Tibial artery (tissue), 4 donors: ENCODE measurements at places on chromosomes 16 and 17.

- no peak overlapping the region for H3K4me3 ChIP-seq
- DNase-seq: no peak
- no peaks in the 10 kb centered on the region for H3K4me1 ChIP-seq
- peaks cover 31% of the 10 kb centered on the region for H3K36me3 ChIP-seq
These were observed 116.5 kb downstream of the BANP start for GRCh38 chr16:88067530-88068411.

- H3K4me3 ChIP-seq: no peak overlapping the region
- no peaks in the 10 kb centered on the region for H3K27me3 ChIP-seq
- no peak overlapping the region for H3K27ac ChIP-seq
- DNase-seq: no peak
These were observed 263.5 kb downstream of the SNX29 start for GRCh38 chr16:12240036-12240435.

DNA sequence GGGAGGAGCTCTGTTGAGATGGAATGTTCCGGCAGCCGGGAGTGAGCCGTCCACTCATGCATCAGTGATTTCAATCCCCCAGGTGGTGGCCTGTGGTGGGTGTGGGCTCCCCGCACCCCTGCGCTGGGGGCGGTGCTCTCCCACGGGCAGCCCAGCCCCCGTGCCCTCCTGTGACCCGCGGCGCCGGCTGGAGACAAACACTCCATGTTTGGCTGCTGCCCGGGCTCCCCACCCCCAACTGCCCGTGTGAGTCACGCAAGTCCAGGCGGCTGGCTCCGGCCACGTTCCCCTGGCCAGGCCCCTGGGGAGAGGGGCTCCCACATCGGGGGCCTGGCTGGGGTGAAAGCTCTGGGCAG, 29.4 kb downstream of the CACNA1H start:
- peak; percentile 98 for DNase-seq
- no peaks in the 10 kb centered on the region for H3K27me3 ChIP-seq
- H3K36me3 ChIP-seq: no peaks in the 10 kb centered on the region
- peaks cover 72% of the 10 kb centered on the region for H3K4me1 ChIP-seq
- H3K4me3 ChIP-seq: peak overlapping the region; percentile 36
- H3K27ac ChIP-seq: peak overlapping the region; percentile 83

- DNase-seq: no peak
- H3K4me3 ChIP-seq: no peak overlapping the region
- no peaks in the 10 kb centered on the region for H3K27me3 ChIP-seq
- H3K4me1 ChIP-seq: peaks cover 8% of the 10 kb centered on the region
- no peak overlapping the region for H3K27ac ChIP-seq
These were observed 138.1 kb downstream of the TRIM37 start for GRCh38 chr17:58968426-58969061.

GRCh38 chr17:21500064-21500463, 123.9 kb downstream of the KCNJ12 start:
- no peak for DNase-seq
- no peak overlapping the region for H3K4me3 ChIP-seq
- peaks cover 15% of the 10 kb centered on the region for H3K27me3 ChIP-seq

DNA sequence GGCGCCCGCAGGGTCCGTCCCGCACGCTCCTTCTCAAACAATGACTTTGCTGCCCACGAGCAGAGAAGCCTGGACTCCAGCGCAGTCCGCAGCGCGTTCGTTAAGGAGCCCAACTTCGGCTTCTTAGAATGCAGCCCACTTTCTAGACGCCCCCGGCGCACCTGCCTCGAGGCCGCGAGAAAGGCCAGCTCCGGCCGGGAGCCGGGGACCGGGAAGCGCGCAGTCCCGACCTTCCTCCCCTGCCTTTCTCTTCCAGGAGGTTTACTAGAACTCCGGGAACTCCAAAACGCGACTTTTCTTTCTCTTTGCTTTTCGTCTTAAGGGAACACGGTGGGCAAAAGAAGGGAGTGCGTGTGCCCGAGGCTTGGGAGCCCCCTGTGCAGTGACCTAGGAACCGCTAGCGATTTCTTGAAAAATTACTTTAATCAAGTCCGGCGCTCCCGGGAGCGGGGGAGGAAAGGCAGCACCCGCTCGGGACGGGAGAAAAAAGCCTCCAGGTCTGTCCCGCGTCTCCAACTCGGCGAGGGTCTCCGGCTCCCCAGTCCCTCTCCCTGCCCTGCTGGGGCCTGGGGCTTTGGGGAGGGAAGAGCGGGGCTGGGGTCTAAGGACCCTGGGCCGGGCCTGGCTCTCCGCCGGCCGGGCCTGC, 2.6 kb downstream of the HNF1B start:
- no peak overlapping the region for H3K27ac ChIP-seq
- peaks cover 96% of the 10 kb centered on the region for H3K27me3 ChIP-seq
- H3K4me1 ChIP-seq: peaks cover 41% of the 10 kb centered on the region
- peak overlapping the region; percentile 42 for H3K4me3 ChIP-seq

DNA sequence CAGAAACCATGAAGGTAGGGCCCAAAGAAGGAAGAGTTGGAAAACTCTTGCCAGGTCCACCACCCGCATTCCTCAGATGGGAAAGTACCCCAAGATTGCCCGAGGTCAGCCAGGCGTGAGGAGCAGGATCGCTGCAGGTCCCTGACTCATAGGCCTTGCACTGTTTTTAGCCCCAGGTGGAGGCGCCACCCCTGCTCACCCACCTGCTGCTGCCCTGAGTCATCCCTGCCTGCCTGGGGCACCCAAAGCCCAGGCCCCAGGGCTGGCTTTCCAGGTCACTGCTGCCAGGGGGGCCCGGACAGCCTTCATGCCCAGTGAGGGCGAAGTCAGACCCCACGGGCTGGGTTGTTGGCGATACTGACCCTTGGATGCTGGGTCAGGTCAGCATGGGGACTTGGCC, 100.9 kb downstream of the AMFR start:
- H3K4me3 ChIP-seq: no peak overlapping the region
- no peaks in the 10 kb centered on the region for H3K27me3 ChIP-seq
- H3K36me3 ChIP-seq: no peaks in the 10 kb centered on the region
- no peaks in the 10 kb centered on the region for H3K4me1 ChIP-seq

GRCh38 chr17:81941484-81942166, 4.5 kb upstream of the PYCR1 start:
- no peak overlapping the region for H3K4me3 ChIP-seq
- peaks cover 25% of the 10 kb centered on the region for H3K4me1 ChIP-seq
- no peak overlapping the region for H3K27ac ChIP-seq
- H3K36me3 ChIP-seq: no peaks in the 10 kb centered on the region
- peaks cover 79% of the 10 kb centered on the region for H3K27me3 ChIP-seq
- DNase-seq: no peak

DNA sequence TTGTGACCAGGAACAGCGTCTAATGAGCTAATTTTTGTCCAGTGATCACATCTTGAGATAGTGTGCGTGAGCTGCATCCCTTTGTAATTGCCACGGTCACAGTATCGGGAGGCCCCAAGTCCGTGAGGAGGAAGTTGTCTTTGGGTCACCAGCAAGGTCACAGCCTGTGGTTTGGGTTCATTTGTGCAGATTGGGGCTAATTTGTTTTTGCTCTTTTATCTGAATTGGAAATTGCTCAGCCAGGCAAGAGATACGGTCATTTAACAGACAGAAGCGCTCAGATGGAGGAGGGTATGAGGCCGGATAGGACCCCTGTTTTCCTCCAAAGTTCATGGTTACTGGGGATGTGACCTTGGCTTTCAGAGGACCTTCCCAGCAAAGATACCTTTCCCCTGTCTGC, 174.1 kb downstream of the SNX29 start:
- no peak overlapping the region for H3K4me3 ChIP-seq
- DNase-seq: no peak
- no peaks in the 10 kb centered on the region for H3K36me3 ChIP-seq
